Activated T-helper 1 cell treated with anti-CD3 and anti-CD28 coated beads, Interleukin-2, amount 50 U/mL, for 16 hours (primary cell): ENCODE measurements at places on chromosomes 6 and 20.

DNA sequence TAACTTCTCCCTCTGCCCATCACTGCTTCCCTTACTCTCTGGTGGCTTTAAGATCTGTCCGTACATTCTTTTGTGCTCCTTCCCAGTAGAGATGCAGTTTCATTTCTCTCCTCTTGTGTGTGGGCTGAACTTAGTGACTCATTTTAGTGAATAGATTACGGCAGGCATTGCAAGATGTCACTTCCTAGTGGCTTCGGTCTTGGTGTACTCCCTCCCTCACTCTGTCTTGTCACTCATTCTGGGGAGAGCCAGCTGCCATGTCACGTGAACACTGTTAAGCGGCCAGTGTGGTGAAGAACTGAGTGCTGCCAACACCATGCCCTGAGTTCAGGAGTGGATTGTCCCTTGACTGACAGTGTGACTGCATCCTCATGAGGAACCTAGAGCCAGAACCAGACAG, 115.9 kb downstream of the OTOR start:
- no peak for DNase-seq

GRCh38 chr6:136063096-136063495, 187.0 kb downstream of the MTFR2 start:
- no peak for DNase-seq

DNA sequence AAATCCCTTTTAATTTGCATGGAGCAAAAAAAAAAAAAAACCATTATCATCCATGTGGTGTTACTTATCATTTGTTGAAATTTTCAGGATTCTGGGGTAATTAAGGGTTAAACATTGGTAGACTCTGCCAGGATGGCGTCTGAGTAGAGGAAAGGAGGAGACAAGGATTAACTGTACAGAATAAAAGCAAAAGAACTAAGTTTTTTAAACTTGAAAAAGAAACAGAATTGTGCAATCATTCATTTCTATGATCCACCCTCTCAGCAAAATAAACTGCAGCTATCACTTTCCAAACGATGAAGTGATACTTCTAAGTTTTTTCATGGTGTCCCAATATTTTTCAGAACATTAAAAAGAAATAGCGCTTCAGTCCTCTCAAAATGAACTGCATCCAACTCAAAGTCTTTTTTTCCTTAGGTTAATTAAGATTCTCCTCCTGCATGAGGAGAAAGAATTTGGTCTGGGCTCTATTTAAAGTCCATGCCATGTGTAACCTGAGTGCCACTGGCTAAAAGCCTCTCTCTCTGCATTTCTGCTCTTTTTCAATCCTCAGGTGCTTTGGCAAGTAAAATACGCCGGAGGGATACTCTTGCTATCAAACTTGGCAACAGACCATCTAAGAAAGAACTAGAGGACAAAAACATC, 69.5 kb upstream of the LTV1 start:
- no peak for DNase-seq

DNA sequence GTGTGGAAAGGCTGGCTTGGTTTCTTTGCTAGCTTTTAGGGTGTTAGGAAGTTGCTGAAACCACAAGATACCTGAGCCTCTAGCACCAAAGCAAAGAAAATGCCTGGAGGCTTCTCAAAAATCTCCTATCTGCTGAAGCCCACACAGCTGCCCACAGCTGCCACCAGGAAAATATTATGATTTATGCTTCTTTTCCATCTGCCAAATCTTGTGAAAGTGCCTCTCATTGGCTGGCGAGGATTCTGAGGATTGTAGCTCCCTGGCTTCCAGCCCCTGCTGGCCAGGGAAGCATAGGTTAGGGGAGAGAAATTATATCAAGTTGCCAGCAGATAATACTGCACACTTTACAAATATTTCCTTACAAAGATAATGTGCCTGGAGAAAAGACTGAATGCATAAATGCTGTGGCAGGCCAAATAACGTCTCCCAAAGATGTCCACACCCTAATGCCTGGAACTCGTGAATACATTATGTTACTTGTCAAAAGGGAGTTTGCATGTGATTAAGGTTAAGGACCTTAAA, 98.4 kb downstream of the MRPL14 start:
- DNase-seq: no peak

DNA sequence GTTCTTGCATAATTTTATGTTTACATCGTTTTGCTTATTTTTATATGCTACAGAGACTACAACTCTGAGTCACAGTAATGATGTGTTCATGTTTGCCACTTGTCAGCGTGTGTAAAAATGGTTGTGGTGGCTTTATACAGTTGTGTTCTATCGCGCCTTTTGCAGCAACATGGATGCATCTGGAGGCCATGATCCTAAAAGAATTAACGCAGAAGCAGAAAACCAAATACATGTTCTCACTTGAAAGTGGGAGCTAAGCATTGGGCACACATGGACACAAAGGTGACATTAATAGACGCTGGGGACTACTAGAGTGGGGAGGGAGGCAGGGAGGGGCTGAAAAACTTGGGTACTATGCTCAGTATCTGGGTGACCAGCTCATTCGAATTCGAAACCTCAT, 996 bp upstream of the SEC23B start:
- DNase-seq: no peak

DNA sequence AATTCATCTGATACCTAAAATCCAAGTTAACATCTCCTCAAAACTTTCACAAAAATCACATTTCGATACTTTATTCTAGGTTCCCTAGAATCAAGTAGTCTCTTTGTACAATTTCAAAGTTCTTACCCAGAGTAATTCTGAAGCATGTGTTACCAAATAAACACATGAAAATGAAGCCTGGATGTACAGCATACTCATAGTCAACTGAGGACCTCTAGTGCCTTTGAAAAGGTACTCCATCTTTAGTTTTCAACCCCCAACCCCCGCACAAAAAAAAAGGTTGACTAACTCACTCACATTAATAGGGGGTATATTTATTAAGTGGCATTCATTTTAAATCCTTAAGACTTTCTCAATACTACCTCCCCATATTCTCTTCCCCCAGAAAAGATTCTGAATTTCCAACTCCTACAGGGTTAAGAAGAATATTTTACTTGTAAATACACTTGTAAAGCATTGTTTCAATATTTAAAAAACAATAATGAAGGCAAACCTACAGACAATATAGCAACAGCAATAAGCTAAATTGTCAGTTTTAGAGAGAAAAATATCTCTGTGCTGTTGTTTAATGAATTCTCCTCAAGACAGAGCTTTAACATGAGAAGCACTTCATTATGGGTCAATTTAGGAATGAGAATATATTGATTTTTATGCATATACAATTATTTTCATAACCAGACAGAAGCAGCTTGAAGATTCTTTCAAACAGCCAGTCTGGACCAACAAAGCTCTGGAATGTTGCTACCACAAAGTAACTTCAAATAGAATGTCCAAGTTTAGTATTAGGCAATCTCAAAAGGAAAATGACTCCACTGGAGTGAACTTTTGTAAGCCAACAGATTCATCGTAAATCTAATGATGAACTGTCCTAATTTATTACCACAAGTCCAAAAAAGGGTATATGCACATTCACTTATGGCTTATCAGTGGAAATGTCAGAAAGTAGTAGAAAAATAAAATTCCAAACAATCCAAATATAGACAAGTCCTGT, 3.3 kb downstream of the PLN start:
- DNase-seq: no peak

GRCh38 chr6:17606606-17607005, 6.5 kb downstream of the FAM8A1 start:
- DNase-seq: no peak

DNA sequence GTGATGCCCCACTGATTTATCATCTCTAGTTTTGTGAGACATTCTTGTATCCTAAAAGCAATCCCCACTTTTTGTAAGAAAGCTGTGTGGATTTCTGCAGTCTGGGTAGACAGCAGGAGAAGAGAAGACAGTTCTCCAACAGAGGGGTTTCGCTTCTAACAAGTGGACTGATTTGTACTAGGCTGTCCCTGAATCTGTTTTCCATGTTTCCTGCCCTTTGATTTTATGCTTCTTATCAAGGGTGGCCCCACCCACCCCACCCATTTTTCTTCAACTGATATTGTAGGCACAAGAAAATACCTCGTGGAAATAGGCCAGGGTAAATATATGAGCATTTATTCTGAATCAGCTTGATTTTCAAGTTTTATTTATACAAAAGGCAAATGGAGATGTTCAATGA, 25.7 kb upstream of the JAG1 start:
- no peak for DNase-seq

DNA sequence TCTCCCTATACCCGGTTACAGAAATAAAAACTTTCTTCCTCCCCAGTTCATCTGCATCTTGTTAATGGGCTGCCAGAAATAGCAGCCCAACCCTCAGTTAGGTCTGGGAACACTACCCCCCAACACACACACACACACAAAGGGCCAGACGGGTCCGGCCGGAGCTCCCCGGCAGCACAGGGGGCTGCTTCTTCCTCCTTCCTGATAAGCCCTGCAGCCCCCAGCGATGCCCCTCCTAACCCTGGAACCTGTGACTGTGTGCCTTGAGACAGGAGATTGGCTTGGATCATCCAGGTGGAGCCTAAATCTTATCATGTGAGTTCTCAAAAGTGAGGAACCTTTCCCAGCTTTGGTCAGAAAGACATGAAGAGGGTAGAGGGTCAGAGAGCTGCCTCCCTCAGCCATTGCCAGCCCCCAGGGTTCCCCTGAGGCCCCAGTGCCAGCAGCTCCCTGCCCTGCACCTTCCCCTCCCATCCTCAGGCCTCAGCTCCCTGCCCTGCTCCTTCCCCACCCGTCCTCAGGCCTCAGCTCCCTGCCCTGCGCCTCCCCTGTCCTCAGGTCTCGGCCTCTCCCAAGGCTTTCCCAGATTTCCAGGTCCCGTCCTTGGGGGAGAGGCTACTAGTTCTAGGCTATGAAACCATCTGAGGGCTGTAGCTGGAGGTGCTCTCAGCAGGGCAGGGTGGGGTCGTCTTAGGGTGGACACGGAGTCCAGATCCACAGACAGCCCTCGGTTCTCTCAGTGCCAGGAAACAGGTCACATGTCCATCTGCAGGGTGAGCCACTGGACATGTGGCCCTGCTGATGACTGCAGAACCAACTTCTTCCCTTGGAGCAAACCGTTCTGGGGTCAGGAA, 34.5 kb upstream of the CST7 start:
- no peak for DNase-seq

DNA sequence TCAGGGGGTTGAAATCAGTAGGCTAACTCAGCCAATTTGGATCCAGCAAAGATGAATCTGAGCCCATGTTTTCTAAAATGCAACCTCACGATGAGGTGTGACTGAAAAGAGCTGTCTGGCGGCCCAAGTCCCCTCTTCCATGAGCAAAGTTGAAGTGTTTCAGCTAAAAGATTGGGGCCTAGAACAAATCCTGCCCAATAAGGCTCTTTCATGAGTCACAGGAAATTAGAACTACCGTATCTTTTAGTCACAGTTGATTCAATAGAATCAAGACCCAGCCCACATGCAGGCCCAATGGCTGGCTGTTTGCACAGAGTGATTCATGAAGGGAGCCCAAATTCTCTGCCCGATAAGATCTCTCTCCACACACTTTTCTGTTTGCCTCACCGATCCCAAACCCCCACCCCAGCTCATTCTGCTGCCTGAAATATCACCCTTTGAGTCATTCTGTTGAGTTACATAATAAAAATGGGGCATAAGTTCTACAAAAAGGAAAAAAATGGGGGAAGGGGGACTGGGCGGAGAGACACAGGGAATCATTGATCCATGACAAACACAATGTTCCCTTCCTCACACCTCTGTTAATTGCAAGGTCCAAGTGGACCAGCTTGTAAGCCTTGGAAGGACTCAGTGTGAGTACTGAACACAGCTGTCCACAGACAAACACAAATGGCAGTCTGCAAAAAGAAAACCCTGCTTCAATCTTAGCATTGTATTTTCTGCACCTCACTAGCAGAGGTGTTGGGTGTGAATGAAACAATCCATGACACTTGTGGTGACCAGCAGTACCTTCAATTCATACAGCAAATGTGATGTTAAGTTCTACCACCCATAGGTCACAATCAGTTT, 13.8 kb downstream of the FOXQ1 start:
- DNase-seq: no peak

DNA sequence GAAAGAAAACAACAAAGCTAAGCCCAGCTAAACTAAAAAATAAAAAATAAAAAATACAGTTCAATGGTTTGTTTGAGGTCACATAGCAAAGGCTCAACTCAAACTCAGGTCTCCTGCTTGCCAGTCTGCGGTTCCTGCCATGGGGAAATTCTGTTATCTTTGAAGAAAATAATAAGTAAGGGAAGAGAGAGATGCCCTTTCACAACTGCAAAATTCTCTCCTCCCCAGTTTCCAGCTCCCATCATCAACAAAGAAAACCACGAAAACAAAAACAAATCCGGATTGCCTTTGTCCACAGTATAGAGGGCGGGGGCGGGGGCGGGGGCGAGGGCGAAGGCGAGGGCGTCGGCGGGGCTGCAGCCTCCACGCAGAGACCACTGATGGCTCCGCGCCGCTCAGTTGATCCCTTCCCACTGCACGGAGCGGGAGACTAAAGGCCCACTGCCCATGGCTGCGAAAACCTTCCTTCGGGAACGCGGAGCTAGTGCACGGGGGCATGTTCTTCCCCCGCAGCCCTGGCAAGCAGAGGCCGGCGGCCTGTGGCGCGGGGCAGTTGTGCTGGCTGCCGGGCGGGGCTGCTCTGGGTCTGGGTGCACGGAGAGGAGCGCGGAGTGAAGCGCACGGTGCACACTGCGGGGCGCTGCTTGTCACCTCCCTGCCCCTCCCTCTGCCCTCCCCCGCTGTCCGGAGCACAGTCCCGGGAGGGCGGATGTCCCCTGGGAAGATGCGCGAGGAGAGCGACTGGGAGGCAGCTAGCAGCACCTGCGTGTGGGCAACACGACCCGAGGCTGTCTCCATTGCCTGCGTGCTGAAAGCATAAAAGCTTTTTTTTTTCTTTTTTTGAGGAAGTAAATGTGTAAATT, 54.1 kb upstream of the TPD52L1 start:
- DNase-seq: no peak

DNA sequence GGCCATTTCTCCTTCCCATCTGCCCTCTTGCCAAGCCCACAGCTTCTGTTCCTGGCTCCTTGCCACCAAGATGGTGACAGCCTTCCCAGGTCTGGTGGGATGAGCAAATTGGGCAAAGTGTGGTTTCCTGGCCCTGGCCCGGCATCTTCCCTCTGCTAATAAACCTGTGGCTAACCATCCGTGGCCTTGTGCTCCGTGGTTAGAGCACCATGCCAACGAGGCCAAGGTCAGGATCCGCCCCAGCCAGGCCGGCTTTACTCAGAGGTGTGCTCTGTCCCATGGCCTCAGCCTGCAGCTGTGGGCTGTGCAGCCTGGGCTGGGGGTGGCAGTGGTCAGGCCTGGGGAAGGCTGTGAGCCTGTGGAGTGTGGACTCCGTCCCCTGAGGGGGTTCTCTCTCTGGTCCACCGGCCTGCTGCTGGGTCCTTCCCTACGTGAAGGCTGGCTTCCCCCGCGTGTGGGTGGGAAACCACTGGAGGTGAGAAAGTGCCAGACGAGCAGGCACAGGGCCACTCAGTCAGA, 117.4 kb downstream of the VEGFA start:
- no peak for DNase-seq

- DNase-seq: no peak
Measured at GRCh38 chr6:166583230-166583965, 3.1 kb downstream of the RAMACL start.

DNA sequence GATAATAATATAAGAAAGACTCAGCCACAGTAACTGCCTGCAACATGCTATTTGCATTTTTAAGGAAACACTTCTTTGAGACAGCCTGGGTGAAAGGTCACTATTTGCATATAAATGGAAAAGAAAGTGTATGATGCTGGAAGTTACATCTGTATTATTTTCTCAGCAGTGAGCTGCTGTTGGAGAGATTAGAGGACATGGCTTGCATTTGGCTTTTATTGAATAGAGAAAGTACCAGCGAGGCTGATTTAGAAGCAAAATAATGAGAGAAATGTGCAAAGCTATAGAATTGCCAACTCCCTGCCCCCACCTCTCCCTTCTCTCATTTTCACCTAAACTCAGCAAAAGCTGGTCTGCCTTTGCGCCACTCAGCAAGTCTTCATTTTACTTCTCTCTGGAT, 12.7 kb downstream of the MYT1 start:
- no peak for DNase-seq
